ENCODE measurements at places on chromosomes 1 and 21.

GRCh38 chr1:224054611-224055010 is 59.3 kb upstream of the FBXO28 start:
- no peak for DNase-seq

DNA sequence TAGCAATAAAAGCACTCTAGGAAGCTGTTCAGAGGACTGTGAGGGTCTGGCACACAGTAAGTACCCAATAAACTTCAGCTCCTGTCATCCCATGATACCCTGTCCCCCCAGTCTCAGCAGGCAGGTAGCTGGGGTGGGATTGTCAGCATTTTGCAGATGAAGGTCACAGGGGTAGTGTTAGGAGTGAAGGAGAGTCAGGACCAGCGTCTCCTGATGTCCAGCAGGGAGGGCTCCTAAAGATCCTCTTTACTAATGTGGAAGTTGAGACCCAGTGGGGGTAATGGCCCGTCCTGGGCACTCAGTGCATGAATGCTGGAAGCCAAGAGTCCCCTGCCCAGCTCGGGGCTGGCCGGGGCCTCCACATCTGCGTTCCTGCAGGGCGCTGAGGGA is 31.3 kb upstream of the EDN2 start:
- DNase-seq, result no peak

GRCh38 chr1:230825761-230826160 is 42.6 kb downstream of the C1orf198 start:
- no peak for DNase-seq

- no peak for DNase-seq
Observed at GRCh38 chr1:103362348-103363007, 163.0 kb upstream of the RNPC3 start.

DNA sequence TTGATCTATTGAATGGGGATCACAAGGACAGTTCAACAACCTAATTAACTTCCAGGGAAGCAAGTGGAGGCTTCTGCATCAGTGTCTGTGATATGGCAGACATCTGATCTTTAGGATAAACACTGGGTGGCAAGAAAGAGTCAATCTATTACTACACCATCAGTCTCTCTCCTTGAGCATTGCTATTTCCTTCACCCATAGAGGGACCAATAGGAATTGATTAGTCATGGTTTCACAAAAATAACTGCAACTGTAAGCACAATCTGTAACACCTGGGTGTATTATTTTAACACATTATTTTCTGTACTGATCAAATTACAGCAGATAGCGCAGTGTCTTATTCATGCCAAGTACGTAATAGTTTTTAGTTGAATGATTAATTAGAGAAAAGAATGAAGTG is 50.3 kb downstream of the USP24 start:
- DNase-seq, result no peak

- DNase-seq, result no peak
Observed at GRCh38 chr1:59669752-59670312, 144.9 kb upstream of the HOOK1 start.

- DNase-seq, result no peak
Observed at GRCh38 chr1:15950763-15951295, 25.1 kb downstream of the ZBTB17 start.

- no peak for DNase-seq
Observed at GRCh38 chr21:41726970-41727783, 39.7 kb downstream of the RIPK4 start.

GRCh38 chr1:64315402-64315801 is 112.0 kb downstream of the UBE2U start:
- DNase-seq, result no peak

DNA sequence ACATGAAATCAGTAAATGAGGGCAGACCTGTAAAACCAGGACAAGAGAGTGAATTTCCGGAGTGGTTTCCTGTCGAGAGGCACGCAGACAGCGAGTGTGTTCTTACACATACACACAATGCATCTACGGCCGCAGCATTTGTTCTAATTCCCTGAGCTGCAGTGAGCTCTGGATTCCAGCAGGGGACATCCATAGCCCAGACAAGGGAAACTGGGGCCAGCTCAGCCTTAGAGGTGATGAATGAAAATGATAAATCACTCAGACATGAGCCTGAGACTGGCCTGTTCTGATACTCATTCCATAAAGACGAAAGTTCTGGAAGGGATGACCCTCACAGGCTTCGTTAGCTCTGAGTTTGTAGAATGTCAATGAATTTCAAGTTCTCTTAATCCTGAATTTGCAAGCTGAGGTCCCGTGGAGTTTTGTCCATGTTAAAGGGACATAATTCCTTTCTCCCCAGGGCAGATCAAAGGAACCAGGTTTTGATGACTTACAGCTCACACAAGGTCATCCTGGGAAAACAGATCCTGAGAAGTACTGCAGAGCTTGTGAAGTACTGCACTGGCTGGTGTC is 207.9 kb upstream of the C1orf87 start:
- peak; percentile 75 for DNase-seq

DNA sequence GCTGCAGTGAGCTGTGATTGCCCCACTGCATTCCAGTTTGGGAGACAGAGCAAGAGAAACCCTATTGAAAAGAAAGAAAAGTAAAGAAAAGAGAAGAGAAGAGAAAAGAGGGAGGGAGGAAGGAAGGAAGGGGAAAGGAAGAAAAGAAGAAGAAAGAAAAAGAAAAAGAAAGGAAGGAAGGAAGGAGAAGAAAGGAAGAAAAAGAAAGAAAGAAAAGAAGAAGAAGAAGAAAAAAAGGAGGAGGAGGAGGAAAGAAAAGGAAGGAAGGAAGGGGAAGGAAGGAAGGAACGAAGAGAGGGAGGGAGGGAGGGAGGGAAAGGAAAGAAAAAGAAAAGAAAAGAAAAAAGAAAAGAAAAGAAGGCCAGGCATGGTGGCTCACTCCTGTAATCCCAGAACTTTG is 10.2 kb downstream of the SLC5A9 start:
- DNase-seq, result no peak

DNA sequence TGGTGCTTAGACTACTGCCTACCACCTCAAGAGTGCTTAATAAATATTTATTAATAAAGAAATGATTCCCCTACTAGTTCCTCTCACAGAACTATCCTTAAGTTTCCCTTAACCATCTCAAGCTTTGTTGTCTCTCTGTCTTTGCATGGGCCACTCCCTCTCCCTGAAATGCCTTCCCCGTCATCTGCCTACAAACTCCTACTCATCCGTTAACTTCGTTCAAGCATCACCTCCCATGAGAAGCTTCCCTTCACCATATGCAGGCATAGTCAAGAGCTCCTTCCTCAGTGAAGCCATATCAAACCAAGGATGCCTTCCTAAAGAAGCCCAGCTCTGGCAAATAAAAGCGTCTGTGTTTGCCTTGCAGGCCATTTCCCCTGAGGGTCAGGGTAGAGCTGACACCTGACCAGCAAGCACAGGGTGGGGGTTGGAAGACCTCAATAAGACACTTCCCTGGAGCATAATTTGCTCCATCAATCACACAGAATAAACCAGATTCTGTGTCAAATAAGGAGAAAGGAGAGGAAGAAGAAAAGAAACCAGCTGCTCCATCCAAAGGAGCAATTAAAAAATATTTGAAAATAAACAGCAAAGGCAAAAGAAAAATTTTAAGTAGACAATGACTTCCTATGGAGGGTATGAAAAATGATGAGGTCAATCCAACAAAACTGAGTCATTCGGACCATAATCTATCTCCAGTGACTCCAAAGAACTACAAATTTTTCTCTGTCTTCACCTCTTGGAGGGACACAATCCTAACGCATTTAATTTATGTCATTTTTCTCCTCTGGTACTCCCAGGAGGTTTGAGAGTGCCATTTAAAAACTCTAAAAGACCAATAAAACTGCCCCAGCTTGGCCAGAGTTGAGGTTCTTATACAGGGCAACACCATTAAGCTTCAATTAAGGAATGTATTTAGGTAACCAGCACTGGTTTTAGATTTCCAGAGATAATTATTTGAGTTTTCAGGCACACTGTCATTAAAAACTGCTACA is 303.6 kb downstream of the KCNH1 start:
- no peak for DNase-seq

- no peak for DNase-seq
Observed at GRCh38 chr1:238196516-238196915, 305.8 kb upstream of the ZP4 start.

DNA sequence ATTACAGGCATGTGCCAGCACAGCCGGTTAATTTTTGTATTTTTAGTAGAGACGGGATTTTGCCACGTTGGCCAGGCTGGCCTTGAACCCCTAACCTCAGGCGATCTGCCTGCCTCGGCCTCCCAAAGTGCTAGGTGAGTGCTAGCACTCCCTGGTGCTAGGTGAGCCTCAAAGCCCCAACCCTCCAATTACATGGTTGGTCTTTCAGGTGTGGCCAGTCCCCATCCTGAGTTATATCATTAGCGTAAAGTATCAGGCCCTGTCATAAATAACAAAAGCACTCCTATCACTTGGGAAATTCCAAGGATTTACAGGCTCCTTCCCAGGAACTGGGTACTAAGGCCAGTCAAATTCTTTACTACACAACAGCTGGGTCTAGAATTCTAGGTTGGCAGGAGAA is 138.0 kb downstream of the PIK3R3 start:
- no peak for DNase-seq

DNA sequence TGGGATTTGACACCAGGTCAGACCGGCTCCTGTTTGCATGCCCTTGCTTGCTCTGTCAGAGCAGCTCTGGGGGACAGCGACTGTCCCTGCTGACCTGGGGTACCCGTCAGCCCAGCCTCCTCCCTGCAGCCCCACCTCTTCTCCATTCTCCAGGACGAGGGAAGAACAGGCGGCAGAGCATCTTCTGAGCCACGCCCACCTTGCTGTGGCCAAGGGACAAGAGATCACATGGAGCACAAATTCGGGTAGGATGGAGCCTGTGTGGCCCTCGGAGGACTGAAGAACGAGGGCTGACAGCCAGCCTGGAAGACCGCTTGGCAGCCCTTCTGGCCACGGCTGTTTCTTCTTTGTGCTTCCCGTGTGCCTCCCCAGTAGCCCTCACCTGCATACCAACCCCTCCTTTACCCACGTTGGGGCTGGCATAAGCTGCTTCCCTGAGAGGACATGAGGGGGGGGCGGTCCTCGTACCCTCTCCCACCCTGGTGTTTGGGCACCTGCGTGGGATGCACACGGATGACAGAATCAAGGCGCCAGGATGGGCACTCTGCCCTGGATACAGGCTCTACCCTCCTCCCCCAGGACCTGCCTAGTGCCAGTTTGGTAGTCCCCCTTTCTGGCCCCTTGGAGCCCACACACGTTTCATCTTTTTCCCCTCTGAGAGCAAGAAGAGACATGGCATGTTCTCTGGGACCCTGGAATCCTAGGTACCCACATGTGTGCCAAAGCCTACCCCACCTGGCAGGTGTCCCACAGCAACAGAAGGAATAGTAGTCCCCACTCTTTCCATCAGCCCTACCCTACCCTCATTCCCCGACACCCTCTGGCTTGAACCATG is 26.9 kb downstream of the CDK18 start:
- DNase-seq, result no peak

DNA sequence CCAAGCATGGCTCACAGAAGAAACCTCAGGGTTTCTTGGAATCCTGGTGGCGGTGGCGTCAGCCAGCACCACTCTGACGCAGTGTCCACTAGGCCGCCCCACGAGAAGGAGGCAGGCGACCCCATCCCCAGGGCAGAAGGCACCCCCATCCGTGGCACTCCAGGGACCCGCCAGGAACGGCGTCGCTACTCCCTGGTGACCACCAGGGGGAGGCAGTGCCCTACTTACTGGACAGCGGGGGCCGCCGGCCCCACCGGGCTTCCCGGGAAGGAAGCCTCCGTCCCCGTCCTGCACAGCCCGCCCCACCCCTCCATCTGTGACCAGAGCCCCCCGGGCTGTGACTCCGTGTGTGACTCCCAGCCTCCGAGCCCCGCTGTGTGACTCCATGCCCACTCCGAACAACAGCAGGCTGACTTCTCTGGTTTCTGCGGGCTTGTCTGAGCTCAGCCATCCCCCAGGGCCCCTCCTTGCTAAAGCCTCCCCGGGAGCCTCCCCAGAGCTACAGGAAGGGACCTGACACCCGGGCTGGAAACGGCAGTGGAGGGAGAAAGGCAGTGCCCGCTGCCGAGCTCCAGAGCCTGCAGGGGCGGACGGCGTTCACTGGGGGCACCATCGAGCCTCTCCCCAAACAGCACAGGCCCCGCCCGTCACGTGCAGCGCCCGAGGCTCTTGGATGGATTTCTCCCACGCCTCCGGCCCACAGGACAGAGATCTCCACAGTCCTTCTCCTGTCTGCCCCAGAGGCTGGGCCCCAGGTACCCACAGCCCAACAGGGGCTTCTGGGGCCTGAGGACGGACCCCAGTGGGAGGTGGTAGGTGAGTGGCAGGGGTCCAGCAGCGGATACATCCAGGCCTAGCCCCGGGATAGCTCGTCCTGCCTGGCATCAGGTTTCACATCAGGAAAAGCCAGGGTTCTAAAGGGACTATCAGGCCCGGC is 21.1 kb downstream of the KIF17 start:
- peak; percentile 84 for DNase-seq

DNA sequence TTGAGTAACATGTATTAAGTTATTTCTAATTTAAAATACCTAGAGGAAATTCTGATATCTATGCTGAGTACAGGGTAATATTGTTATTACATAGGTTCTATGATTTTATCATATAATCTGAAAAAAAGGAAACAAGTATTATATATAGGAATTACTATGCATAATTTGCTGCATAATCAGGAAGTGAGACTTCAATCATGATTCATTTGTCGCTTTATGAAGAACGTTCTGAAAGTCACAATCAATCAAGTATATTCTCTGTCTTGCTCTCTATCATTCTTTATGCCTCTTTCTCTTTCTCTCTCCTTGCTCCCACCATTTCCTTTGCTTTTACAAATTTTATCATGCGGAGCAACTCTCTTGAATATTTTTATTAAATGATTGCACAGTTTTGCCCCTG is 1130.3 kb downstream of the PLA2G4A start:
- DNase-seq, result no peak

DNA sequence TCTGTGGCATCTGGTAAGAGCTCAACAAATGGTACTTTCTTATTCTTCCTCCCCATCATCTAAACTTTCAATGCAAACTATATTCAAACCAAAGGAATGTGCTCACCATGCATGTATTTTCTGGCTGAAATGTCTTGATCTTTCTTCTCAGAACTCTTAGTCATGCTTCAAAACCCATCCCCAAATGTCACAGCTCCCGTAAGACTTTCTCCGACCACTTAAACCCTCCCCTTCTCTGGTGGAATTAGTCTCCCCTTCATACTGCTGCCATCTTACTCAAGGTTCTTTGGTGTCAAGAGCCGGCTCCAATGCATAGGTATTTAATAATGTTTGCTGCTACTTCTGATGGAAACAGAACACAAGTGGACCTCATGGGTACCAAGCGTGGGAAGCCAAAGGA is 538.1 kb downstream of the MATN1 start:
- DNase-seq, result no peak

DNA sequence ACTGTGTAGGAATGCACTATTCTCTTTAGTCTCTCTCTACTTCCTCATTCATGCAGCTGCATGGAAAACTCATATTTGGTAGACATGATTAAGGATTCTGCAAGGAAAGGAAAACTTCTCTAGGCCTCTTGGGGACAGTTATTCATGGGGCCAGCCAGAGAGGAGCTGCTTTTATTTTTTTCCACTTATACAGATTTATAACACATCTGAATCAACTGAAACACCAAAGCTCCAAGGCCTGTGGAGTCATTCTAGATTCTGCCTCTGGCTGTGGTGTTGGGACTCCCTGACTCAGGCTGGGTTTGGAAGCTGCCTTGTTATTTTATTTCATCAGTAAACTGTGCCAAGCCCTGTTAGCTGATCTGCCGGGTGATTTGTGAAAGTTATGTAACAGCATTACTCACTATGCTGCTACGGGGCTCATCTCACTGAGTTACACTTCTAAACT is 83.9 kb upstream of the EDEM3 start:
- peak; percentile 80 for DNase-seq

GRCh38 chr1:68210027-68210426 is 22.3 kb downstream of the WLS start:
- DNase-seq, result no peak
